Glomerular endothelial cell (primary cell): ENCODE measurements at places on chromosomes 4 and X.

DNA sequence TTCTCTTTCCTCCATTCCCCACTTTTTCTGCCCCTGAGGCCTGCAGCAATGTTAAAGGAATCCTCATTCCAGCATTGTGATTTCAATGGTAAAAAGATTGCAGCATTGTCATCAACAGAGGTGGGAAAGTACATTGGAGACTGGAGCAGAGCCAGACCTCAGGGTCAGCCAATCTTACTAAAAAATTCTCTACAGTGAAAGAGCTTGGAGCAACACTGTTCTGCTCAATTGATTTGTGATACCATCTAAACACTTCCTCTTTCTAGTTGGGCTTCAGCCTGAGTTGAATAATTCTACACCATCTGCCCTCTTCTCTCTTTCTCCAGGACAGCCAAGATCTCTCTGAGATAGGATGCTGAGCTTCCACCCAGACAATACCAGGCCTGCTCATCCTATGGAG lies 176.5 kb downstream of the AR start:
- DNase-seq: no peak

DNA sequence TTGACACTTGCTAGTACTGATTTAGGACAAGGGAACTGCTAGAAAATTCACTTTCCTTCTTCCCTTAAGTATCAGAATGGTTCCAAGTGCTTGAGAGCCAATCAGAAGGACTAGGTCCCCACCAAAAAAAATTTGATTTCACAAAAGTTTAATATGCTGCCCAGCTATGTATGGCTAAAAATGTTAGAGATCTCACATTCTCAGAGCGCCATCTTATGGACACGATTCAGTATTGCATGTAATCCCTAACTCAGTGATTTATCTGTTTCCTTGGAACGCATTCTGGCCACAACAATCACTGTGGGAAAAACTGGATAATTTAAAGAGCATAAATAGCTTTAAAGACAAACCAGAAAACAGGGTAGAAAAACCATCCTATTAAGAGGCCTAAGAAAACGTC lies 255.1 kb upstream of the GPC4 start:
- peak; percentile 10 for DNase-seq

- no peak for DNase-seq
These were observed 65.3 kb upstream of the MYOZ2 start for GRCh38 chr4:119070301-119070700.

- DNase-seq: no peak
These were observed 56.5 kb upstream of the PROM1 start for GRCh38 chr4:16140231-16140878.

DNA sequence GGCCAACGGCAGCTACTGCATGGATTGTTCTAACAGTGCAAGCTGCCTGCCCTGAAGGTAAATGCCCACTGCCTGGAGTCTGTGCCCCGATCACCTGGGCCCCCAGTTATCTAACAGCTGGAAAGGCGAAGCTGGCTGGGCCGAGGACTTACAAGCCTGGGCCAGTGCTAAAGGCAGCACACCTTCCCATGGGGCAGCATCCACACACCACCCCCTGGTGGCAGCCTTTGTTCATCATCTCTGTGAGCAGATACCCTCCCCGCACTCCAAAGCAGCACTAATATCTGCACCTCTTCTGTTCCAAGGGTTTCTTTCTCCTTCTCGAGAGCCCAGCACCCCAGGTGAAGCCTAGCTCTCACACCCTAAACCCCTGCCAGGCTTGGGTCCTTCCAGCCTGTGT lies 7.6 kb downstream of the SLC2A9 start:
- no peak for DNase-seq

GRCh38 chr4:42501624-42502401 lies 104.5 kb downstream of the SHISA3 start:
- DNase-seq: no peak

DNA sequence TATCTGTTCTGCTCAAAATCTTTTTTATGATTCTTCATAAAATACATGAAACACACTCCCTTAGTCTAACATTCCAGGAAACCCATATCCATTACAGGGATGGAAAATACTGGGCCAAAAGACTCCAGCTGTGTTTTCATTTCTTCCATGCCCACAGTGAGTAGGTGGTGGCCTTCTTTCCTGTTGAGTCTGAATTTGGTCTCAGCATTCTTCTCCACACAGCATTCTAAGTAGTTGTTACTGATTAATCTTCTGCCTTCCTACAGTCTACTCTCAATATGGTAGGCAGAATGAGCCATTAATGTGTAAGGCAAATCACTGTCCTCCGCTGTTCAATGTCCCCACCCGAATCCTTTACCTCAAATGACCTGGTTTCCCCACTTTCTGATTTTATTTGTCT lies 370.6 kb upstream of the RPS6KA3 start:
- DNase-seq: no peak

DNA sequence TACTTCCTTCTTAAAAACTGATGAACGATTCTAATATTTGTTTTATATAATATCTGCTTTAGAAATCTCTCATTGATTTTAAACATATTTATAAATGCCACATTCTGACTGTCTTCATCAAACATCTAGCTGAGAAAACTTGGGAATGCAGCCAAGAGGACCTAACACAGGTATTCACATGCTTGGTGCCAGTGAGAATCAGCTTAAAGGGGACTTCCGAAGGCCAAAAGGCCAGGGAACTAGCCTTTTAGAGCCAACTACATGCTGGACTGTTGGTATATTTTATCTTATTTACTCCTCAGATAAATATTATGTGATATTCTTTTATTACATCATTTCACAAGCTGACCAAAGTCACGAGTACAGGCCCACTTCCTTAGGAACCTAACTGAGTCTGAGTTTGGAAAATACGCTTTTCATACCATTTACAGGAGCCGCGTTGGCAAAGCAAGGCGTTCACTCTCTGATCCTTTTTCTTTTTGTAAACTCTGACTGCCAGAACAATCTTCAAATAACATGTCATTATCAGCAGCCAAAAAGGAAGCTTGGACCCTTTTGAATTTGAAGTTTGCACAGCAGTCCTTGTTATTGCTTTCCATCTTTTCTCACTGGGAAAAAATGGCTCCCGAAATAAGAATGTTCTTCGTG lies 41.1 kb upstream of the PDLIM3 start:
- no peak for DNase-seq

GRCh38 chr4:185755451-185755850 lies 56.5 kb downstream of the SORBS2 start:
- no peak for DNase-seq

- no peak for DNase-seq
These were observed 549 bp downstream of the MSL3 start for GRCh38 chrX:11758400-11759171.

GRCh38 chr4:80529026-80529425 lies 193.5 kb downstream of the CFAP299 start:
- no peak for DNase-seq

- DNase-seq: no peak
These were observed 3.6 kb upstream of the RENBP start for GRCh38 chrX:153948002-153948466.

DNA sequence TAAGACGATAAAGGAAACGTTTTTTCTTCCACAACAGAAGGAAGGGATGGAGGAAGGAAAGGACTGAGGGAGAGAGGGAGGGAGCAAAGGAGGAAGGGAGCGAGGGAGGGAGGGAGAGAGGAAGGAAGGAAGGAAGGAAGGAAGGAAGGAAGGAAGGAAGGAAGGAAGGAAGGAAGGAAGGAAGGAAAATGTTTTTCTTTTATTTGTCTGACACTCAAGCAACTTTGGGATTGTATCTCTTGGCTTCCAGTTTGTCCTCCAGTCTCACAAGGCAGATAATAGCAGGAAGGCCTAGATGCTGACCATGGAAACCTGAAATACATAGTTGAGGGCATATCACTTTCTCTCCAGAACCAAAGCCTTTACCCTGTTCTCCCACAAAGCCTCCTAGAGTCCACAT lies 226.7 kb downstream of the ZNF674 start:
- no peak for DNase-seq

- peak; percentile 16 for DNase-seq
These were observed 547.0 kb upstream of the LCORL start for GRCh38 chr4:18568600-18568999.

DNA sequence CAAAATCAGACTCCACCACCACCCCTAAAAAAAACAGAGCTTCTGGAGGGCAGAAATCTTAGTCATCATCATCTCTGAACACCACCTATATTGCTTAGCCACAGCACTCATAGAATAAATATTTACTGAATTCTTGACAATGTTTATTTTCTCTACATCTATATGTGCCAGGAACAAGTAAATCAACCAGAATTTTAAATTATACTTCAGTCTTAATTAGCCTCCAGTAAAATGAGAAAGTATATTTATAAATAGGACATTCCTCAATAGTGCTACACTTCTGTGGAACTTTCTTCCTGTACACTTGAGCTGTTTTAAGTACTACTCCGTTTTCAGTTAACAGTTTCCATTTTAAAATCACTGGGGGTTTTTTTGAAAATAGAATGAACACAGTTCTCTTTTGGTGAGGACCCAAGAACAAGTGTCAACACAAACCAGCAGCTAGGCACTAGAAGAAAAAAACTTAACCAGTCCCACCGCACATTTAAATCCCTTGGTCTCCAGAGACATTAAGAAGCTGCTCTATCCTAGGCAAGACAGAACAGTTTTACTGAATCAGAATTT lies 25.5 kb downstream of the SMIM14 start:
- no peak for DNase-seq

DNA sequence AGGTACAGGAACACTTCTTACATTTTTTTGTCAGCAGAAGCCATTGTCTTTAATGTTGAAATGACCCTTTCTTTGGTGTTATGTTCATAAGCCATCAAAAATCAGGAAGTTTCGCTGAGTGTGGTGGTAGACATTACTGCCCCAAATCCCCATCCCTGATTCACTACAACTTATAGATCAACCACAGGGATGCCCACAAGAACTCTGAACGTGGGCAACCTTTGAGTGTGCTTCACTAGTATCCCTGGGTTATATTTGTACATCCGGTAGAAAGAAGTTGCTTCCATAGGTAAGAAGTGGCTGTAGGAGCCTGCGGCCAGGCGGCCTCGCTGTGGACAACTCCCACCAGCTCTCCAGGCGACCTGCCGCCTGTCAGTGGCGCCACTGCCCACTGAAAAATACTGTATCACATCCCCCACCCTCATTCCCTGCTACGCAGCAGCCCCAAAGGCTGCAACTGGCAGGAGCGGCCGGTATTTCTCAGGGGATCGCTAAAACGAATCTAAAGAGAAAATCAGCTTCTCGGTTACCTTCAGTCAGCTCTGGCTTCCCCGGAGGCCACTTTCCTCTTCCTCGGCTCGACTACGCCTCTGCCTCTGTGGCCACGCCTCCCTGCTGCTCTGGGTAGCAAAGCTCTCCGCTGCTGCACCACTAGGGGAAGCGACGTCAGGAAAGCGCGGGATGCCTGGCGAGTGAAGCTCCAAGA lies 13.9 kb upstream of the ETDC start:
- no peak for DNase-seq

- DNase-seq: no peak
These were observed 601.7 kb upstream of the GRIA3 start for GRCh38 chrX:122582280-122582974.

DNA sequence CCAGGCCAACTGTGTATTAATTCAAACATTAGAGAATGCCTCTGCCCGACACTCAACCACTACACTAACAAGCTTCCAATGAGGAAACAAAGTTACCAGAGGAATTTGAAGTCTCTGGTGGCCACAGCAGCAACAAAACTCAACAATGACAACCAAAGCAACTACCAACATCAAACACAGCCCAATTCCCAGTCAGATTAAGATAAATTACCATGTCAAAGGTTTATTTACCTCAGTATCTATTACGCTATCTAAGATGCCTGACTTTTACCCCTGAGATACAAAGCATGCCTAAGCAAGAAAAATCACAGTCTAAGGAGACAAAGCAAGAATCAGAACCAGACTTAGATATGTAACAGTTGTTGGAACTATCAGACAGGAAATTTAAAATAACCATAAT lies 230.1 kb upstream of the FTHL17 start:
- no peak for DNase-seq

DNA sequence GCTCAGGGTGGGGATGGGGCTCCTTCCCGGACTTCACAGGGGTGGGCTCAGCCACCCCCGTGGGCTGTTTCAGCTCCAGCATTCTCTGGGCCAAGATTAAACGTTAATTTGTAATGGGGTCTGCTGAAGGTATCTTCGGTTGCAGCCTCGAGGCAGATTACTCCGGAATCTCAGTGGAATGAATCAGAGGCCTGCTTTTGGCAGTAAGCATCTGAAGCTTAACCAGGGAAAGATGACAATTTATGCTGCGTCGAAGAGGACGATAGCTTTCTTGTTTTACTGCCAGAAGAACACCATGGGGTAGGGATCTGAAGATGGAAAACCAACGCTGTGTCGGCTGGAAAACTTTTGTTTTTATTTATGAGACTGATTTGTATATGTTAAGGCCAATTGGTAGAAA lies 129.2 kb upstream of the MSX1 start:
- DNase-seq: no peak

GRCh38 chr4:10893395-10893794 lies 208.8 kb upstream of the CLNK start:
- DNase-seq: no peak

- no peak for DNase-seq
These were observed 1.3 kb upstream of the ARX start for GRCh38 chrX:25016938-25017598.

DNA sequence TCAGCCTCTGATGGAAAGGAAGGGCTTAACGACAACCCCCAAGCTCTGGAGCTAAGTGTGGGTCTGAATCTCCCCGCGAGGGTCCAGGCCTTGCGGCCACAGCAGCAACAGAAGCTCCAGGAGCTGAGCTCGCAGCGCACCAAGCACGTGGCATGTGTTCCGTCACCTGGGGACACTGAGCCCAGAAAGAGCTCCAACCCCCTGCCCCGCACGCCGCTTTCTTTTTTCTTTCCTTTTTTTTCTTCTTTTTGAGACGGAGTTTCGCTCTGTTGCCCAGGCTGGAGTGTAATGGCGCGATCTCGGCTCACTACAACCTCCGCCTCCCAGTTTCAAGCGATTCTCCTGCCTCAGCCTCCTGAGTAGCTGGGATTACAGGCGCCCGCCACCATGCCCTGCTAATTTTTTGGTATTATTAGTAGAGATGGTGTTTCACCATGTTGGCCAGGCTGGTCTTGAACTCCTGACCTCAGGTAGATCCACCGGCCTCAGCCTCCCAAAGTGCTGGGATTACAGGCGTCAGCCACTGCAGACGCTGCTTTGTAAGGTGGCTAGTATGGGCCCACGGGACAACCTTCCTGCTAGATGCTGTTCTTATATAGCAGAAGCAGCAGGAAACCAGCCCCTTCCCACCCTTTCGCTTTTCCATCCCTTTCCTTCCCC lies 685 bp upstream of the TNIP2 start:
- no peak for DNase-seq

DNA sequence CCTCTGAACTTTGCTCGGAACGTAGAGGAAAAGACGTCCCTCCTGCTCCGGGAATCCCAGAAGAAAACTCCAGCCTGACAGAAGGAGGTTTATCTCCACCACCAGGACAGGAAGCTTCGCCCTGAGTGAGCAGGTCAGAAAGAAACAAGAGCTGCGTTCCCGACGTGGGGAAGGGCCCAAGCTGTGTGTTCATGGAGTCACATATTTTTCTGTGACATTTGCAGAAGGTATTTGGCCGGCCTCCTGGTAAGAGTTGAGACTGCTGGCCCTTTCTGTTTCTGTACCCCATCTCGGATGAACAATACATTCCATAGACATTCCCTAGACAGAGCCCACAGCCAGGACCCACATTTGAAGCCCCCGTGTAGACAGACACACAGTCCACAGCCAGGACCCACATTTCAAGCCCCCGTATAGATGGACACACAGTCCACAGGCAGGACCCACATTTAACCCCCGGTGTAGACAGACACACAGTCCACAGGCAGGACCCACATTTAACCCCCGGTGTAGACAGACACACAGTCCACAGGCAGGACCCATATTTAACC lies 230.8 kb downstream of the SHOX start:
- no peak for DNase-seq
